ENCODE measurements at places on chromosomes 3 and 15.
A peak's percentile ranks its signal among the peaks of the same experiment; 100 is the strongest.

GRCh38 chr3:11909726-11910125, 63.0 kb upstream of the TAMM41 start:
- no peak for DNase-seq

GRCh38 chr15:58777107-58777506, 6.0 kb downstream of the MINDY2 start:
- no peak for DNase-seq

- peak; percentile 32 for DNase-seq
Observed at GRCh38 chr3:50651920-50652529, 22.7 kb upstream of the DOCK3 start.

GRCh38 chr3:48727511-48727910, 10.5 kb upstream of the IP6K2 start:
- no peak for DNase-seq

GRCh38 chr3:169955406-169955805, 11.2 kb upstream of the SEC62 start:
- DNase-seq, result no peak

- DNase-seq, result no peak
Observed at GRCh38 chr15:99340347-99340746, 89.1 kb downstream of the LRRC28 start.

GRCh38 chr3:8579096-8579495, 65.5 kb downstream of the SSUH2 start:
- DNase-seq, result no peak

GRCh38 chr15:57647791-57648130, 56.1 kb downstream of the MYZAP start:
- no peak for DNase-seq

GRCh38 chr3:59043391-59043790, 6.4 kb downstream of the CFAP20DC start:
- DNase-seq, result no peak

GRCh38 chr3:21417991-21418390, 333.0 kb downstream of the ZNF385D start:
- DNase-seq, result no peak

DNA sequence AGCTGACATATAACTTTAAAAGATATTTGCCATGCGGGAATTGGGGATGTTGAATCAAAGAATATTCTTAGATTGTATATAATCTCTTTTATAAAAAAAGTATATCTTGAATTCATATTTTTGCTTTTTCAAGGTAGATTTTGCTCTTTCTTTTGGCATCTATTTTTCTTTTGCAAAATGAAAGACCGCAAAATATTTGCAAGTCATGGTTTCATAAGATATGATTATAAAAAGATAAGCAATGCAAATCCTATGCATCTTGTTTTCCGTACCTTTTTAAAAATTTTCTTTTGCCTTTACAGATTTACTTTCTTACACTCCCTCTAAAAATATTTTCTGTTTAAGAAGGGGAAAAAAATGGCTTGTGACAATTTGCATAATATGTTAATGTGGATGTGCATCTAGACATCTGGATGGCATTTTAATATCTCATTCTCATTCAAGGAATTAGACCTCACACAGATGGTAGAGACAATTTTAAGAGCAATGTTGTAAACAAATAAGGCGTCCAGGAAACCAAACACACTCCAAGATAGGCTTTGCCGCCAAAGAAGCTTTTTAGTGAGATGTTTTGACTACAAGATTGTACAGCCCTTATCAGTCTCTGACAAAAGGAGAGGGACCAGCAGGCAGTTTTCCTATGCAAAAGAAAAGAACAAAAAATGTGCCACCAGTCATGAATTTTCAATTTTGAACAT, 371.1 kb downstream of the CHL1 start:
- no peak for DNase-seq

- DNase-seq, result no peak
Observed at GRCh38 chr3:27345493-27345892, 23.7 kb downstream of the NEK10 start.

DNA sequence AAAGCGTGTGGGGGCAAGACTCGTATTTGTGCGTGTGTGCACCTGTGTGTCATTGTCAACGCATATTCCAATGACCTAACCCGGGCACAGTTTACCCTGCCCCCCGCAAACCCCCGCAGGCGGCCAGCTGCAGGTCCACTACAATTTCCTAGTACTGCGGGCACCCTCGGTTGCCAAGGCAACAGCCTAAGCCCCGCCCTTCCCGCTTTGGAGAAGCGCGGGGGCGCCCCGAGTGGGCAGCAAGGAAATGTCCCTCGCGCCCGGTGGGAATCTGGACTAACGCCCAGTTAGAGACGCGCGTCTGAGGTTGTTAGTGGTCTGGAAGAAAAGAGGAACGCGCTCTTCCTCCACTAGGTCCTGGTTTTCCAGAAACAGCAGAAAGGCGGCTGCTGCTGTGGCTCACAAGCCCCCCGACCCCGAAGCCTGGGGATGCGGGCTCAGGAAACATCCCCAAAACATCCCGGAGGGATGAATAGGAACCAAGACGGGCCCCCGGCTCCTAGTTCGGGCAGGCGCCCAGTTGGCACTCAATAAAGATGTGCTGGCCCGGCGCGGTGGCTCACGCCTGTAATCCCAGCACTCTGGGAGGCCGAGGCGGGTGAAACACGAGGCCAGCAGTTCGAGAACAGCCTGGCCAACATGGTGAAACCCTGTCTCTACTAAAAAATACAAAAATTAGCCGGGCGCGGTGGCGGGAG, 1.1 kb downstream of the ABHD14A start:
- DNase-seq, result peak; percentile 87

- DNase-seq, result no peak
Observed at GRCh38 chr3:163048881-163049280, 1552.3 kb downstream of the OTOL1 start.

- no peak for DNase-seq
Observed at GRCh38 chr15:87713475-87713879, 543.1 kb downstream of the NTRK3 start.

DNA sequence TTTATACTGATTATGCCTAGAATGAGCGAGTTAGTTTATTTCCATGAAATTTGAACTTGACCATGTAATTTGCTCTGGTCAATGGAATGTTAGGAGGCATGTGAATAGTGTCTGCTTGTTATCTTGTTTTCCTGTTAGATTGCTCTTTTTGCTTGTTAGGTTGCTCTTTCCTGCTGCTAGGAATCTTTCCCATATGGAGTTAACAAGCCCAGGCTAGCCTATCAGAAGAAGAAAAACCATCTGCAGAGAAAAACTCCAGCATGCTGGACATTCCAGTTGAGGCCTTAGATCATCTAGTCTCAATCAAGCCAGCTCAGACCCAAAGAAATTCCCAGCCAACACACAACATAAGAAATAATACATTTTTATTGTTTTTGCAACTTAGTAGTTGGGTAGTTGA, 470.2 kb upstream of the AGTR1 start:
- DNase-seq, result no peak

GRCh38 chr3:18079062-18079461, 336.6 kb upstream of the TBC1D5 start:
- DNase-seq, result no peak

GRCh38 chr3:56086355-56086754, 381.9 kb downstream of the ERC2 start:
- no peak for DNase-seq

- no peak for DNase-seq
Observed at GRCh38 chr3:24396338-24396737, 98.3 kb downstream of the THRB start.

DNA sequence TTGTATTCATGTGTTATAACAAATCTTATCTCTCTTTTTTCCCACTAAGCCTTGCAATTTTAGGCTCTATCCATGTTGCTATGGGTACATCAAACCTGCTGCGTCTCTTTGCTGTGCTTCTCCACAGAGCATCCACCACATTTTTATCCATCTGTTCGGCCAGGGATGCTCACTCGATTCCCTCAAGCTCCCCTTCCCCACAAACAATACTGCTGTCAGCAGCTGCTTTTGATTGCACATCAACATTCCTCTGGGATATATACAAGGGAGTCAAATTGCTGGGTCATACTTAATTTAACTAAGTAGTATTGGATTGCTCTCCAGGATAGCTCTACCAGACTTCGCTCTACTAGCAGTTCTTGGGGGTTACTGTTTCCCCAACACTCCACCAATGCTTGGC, 36.8 kb downstream of the TMEM108 start:
- DNase-seq, result peak; percentile 52

- no peak for DNase-seq
Observed at GRCh38 chr3:182909318-182910040, 70.9 kb downstream of the DCUN1D1 start.

- no peak for DNase-seq
Observed at GRCh38 chr3:123163141-123163540, 38.6 kb upstream of the SEC22A start.

GRCh38 chr15:81894061-81894460, 151.8 kb downstream of the MEX3B start:
- DNase-seq, result no peak

DNA sequence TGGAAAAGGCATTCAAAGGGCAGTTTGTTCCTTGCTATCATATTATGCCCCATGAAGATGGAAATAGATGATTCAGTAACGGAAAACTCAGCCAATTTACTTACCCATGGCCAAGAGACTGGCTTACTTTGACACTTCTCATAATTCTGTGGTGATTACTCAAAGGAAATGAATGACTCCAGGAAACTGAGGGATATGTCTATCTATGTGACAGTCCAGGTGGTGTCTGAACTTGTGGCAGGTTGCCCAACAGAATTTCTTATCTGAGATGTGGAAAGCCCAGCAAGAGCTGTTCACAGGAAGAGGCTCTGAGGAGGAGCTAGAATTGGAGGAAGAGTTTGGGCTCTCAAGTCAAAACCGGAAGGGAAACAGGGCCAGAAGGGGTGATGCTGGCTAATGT, 91.2 kb downstream of the KCNAB1 start:
- no peak for DNase-seq

- peak; percentile 65 for DNase-seq
Observed at GRCh38 chr3:141076797-141077571, 25.8 kb downstream of the SPSB4 start.

GRCh38 chr3:72193771-72194430, 409.0 kb upstream of the PROK2 start:
- DNase-seq, result no peak

DNA sequence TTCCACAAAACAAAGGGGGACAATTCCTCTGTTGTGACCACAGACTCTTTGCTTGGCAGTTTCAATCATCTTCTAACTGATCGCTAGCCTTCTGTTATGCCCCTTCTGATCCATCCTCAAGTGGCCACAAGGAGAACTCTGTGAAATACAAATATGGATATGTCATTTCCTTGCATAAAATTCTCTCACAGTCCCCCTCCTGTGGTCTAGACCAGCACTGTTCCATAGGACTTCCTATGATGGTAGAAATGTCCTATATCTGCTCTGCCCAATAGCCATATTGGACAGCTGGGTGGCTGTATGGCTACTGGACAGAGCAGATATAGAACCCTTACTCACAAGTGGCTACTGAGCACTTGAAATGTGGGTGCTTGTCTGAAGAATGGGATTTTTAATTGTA, 25.9 kb upstream of the SNRK start:
- no peak for DNase-seq

- DNase-seq, result no peak
Observed at GRCh38 chr15:84681831-84682230, 23.8 kb upstream of the NMB start.

DNA sequence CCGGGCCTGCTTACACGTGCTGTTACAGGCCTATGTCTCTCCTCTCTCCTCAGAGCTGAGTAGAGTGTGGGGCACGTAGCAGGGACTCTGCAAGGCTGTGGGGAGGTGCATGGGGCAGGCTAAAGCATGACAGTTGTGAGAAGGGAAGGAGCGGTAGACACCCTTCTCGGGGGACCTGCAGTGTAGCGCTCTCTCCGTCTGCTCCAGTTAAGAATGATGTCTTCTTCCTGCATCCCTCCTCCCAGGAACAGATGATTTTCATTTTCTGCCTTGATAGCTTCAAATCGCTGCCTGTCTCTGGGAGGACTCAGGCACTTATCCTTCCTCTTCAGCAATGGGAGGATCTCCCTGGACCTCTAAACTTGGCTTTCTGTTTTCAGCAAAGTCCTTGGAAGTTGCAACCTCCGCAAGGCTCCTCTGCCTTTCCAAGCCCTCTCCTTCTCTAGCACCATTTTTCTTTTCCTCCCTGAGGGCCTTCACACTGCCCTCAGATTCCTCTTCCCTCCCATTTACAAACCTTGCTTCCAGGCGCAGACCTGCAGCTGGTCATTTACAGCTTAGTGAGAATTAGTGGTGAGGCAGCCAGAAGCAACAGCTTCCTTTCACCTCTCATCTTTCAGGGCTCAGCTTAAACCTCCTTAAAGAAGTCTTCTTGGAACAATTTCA, 23.4 kb upstream of the TLE3 start:
- DNase-seq, result no peak
